ENCODE measurements at places on chromosomes 16 and 17.

DNA sequence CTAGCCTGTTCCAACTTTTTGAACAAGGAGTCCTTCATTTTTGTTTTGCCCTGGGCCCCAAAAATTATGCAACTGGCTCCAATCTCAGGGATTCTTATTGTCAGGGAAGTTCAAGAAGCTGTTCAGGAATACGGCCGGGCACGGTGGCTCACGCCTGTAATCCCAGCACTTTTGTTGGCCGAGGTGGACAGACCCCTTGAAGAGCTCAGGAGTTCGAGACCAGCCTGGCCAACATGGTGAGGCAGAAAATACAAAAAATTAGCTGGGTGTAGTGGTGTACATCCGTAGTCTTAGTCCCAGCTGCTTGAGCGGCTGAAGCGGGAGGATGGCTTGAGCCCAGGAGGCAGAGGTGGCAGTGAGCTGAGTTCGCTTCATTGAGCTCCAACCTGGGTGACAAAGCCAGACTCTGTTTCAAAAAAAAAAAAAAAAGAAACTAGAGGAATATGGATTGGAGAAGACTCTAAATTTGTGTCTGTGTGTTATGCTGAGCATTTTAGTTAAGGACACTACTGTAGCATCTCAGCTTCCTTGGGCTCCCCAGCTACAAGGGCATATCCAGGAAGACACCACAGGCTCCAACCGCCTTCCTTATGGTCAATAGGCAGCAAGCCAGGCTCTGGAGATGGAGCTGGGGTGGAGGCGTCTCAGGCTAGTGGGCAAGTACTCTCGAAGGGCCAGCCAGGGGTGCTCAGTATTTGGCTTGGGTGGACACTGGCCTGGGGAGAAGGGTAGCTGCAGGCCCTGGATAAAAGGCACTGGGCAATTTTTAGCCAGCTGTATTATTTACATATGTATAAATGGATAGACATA, 56.8 kb upstream of the CREBBP start:
- no peak for DNase-seq

DNA sequence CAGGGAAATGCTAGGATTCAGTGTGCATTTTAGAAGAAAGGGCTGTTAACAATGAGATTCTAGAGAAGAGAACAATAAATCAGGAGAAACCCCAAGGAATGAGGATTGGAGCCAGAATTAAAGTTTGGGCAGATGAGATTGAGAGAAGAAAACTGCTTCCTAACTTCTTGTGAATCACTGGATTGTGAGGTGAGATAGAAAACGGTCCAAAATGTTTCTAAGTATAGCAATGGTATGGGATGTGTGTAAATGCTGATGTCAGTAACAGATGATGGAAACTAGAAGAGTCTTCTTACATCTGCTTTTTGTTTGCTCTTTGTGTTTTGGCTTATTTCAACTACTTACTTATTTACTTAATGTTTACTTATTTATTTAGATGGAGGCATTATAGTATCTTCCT, 123.0 kb downstream of the KCNJ2 start:
- DNase-seq, result no peak

- DNase-seq, result no peak
Observed at GRCh38 chr17:38894276-38894675, 24.4 kb downstream of the LASP1 start.

DNA sequence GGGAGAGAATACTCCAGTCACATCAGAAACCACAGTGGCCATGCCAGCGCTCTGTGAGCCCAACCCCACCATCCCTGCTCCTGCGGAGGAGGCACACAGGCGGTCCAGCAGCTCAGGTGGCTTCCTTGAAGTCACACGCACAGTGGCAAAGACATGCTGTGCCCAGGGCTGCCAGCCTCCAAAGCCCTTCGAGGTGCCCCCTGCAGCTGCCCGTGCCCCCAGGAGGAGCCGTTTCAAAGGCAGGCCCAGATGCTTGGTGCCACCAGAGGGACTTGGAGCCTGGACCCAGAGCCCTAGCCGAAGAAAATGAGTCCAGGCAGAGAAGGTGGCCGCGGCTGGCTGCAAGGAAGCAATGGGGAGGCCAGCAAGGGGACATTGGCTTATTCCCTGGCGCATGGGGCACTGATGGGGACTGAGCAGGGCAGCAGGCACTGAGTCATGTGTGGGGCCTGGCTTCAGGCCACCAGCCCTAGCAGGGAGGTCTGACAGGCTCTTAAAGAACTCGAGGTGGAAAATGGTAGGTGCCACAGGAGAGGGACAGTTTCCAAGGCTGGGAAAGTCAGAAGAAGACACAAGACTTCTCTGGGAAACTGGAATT, 17.2 kb upstream of the CACNG1 start:
- no peak for DNase-seq

DNA sequence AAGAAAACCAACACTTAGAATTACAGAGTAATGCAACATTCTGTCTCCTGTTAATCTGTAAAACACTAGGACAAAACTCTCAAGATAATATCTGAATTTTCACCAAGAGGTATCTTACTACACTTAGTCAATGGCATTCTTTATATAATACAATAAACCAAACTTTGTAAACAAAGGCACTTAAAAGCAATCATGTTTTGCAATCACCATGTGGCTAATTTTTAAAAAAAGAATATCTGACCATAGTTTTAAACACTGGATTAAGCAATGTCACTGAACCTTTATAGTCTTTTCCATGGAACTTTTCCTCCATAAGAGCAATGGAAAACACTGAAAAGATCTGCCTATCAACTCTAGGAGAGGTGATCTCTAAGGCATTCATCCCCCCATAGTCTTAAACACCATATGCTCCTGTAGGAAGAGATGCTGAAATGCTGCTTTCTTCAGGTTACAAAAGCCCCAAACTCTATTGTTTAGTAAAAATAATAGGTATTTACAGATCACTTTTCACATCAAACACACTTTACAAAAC, 144.2 kb upstream of the CORO6 start:
- DNase-seq, result no peak

GRCh38 chr16:6189216-6189615, 1091.6 kb upstream of the EEF2KMT start:
- DNase-seq, result no peak

DNA sequence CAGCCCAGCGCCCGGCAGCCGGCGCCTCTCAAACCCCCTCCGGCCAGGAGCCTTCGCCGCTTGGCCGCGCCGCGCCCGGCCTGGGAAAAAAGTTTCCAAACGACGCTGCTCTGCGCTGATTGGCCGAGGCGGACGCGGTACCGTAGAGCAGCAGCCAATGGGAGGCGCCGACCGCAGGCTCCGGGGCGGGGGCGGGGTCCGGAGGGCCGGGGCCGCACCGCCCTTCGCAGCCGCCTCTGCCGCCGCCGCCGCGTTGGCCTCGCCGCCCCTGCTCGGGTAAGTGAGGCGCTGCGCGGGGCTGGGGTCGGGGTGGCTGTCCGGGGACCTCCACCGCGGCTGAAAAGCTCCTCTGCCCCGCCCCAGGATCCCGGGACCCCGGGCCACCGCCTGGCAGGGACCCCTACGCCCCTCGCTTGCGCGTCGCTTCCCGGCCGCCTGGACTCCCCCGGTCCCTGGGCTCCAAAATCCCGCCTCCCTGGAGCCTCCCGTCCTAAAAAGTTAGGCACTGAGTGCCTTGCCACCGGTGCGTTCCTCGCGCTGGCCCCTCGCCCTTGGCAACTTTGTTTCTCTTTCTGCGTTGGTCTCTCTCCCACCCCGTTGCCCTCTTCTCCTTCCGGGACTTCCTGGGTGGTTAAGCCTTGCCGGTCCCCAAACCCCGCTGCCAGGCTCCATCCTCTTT, at the start of gene NDE1:
Gene NDE1, plus strand, starts transcription at position 227 of the 679 bp plus-strand sequence. CDS start 14,534 bp downstream, outside the sequence.
- DNase-seq, result peak; percentile 79

- no peak for DNase-seq
Observed at GRCh38 chr16:1792836-1793577, 498 bp downstream of the IGFALS start.

DNA sequence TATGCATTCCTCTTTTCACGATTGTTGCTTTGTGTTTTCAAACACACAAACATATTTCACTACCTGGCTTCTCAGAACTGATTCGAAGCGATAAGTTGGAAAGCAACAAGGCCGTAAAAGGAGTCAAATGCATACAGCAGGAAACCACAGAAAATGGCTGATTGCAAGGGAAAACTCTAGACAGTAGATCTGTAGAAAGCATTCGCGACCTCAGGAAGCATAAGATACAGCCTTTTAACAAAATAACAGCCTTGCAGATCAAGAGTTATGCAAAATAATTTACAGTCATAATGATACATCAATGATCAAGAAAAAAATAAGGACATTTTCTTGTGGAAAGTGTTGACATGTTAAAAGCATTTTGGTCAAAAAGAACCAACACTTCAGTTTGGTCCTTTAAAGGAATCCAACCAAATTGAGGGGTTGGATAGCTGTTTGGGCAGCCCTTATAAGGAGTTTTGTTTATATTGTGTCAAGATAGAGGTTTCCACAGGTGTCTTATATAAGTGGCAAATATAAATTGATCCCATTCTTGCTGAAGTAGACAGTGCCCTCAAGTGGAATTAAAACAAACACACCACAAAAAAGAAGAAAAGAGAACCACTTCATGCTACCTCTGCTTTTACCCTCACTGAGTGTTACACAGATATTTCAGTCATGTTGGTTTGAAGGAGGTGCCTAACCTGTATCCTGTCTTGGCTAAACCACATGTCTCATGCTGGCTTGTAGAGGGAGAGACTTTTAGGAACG, 5.5 kb downstream of the CYLD start:
- DNase-seq, result no peak

- no peak for DNase-seq
Observed at GRCh38 chr17:48382989-48383388, 47.0 kb downstream of the SKAP1 start.

DNA sequence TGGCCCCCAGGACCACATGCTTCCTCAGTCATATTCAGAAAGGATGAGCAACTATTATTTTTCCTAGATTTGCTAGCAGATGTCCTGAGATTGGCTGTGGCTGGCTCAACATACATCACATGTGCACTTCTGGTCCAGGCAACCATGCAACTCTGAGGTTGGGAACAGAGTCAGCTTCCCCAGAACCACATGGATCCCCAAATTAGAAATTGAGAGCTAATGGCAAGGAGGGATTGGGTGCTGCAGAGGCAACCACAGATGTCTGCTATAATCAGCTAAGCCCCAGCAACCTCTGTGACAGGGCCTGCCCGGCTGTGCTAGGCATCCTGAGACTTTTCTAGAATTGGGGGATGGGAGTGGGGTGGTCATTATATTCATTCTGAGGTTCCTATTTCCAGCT, 33.8 kb upstream of the CLEC18A start:
- no peak for DNase-seq

DNA sequence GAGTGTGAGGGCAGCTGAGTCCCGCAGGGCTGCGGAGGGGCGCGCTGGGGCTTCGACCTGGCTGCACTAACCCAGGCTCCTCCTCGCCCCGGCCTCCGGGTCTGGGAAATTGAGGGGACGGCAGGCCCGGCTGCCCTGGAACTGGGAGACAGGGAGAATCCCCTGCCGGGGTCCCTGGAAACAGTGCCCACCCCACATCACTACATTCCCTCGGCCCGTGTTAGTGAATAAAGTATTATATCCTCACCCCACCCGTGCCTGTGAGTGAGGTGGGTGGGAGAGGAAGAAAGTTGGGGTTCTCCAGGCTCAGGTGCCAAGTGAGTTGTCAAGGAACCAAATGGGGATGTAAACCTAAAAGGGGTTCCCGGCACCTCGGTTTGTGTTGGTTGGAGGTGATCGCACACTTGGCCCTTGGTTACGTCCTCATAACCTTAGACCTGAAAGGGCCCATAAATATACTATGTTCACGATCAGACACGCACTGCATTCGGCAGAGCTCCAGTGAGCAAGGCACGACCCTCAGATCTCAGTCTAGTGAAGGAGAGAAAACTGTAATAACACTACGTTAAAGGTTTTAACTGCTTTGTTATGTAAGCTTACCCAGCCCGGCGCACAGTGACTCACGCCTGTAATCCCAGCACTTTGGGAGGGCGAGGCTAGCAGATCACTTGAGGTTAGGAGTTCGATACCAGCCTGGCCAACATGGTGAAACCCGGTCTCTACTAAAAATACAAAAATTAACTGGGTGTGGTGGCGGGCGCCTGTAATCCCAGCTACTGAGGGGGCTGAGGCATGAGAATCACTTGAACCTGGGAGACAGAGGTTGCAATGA, 11.2 kb downstream of the ZNF771 start:
- DNase-seq, result no peak

GRCh38 chr17:66432996-66433551, 130.7 kb downstream of the PRKCA start:
- DNase-seq, result no peak

DNA sequence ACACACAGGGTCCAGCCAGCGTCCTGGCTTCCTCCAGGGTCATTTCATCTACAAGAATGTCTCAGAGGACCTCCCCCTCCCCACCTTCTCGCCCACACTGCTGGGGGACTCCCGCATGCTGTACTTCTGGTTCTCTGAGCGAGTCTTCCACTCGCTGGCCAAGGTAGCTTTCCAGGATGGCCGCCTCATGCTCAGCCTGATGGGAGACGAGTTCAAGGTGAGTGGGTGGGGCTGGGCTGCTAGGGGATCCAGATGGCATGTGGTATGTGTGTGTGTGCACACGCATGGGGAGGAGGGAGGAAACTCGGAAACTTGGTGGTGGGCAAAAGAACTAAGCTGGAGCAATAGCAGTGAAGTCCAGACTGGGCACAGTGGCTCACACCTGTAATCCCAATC, 11.5 kb downstream of the CETP start:
- no peak for DNase-seq

DNA sequence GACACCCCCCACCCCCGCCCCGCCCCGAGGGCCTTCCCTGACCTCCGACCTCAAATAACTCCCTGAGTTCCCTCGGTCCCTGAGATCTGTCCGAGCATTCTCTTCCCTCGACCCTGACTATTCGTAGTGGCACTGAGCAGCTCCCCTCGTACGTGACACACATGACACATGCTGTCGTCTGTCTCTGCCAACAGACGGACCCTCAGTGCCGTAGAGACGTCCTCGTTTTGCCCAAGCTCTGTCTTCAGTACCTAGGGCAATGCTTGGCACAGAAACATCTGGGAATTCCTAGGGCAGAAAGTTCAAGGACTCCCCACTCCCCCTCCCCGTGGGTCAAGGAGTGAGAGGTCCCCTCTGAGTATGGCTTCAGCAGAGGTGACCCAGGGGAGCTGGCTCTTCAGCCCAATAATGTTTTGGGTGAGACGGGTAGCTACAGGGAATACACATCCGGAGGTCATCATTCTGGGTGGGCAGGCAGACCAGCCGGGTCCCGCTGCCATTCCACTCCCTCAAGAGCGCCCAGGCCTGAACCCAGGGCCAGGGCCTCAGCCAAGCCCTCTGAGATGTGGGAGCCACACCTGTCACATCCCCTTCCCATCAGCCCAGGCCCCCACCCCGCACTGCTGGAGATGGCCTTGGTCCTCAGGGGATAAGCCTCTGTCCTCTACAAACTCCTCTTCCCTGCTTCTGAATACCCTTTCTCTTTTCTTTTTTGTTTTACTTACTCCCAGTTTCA, 671 bp upstream of the FADS6 start:
- DNase-seq, result no peak

DNA sequence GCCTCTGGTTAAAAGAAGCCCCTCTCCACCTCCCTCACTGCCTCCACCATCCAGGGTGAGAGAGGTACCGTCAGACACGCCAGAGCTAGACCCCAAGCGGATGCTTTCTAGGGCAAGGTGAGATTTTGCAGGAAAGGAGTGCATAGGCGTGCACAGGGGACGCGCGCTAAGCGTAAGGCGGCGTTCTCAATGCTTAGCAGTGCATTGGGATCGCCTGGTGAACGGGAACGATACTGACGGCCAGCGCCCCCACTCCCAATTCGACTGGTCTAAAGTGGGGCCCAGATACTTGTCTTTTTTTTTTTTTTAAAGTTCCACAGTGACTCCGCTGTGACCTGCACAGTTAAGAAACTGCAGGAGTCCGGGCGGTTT, 57.9 kb upstream of the CREBBP start:
- no peak for DNase-seq

GRCh38 chr16:10862438-10862837, 14.6 kb upstream of the CIITA start:
- no peak for DNase-seq
